ENCODE measurements at places on chromosomes 12 and 14.

GRCh38 chr14:79680087-79680486 lies 531.2 kb downstream of the DIO2 start:
- DNase-seq = no peak

GRCh38 chr14:93044556-93044955 lies 71.2 kb downstream of the ITPK1 start:
- no peak for DNase-seq

GRCh38 chr12:51000245-51000644 lies 25.9 kb downstream of the SLC11A2 start:
- no peak for DNase-seq

DNA sequence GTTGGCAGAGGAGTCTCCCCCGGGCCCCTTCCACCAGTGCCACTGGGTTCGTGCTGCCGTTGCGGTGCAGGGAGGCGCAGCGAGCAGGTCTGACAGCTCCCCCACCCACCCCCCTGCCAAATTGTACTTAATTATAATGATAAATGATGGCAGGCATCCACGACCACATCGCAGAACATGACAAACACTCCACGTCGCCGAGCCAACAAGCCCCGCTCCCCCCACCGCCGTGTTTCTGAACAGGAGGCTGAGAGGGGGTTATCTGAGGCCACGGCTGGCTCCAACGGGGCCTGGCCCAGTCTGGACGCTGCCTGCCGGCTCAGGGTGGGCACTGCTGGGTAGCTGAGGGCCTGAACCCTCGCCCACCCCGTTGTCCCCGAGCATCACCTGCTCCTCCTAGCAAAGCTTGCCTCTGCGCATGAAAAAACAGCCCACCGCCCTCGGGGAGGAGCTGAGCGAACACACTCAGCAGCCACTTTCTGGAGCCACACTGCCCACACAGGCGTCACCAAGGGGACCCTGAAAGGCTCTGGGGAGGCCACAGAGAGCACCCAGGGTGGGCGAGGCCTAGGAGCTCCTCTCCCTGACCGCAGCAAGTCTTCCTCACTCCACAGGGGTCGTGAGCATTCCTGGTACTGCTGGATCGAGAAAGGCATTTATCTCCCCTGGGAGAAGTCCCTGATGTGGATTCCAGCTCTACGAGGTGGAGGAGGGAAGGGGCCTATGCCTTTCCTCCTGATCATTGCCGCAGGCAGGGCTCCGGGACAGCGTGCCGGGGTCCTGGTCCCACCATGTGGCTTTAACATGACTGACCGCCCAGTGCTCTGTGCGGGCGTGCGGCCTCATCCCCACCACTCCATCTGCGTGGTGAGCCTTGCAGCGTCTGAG lies 35.4 kb upstream of the DIO3 start:
- DNase-seq = no peak

DNA sequence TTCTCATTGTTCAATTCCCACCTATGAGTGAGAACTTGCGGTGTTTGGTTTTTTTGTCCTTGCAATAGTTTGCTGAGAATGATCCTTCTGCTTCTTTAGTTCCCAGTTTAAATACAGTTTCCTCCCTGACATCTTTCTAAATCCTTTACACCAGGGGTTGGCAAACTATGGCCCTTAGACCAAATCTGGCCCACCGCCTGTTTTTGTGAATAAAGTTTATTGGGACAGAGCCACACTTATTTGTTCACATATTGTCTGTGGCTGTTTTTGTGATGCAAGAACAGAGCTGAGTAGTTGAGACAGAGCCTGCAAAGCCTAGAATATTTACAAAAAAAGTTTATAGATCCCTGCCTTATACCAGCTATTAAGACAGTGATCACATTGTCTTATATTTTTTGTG lies 53.7 kb downstream of the SERPINA10 start:
- DNase-seq = no peak

DNA sequence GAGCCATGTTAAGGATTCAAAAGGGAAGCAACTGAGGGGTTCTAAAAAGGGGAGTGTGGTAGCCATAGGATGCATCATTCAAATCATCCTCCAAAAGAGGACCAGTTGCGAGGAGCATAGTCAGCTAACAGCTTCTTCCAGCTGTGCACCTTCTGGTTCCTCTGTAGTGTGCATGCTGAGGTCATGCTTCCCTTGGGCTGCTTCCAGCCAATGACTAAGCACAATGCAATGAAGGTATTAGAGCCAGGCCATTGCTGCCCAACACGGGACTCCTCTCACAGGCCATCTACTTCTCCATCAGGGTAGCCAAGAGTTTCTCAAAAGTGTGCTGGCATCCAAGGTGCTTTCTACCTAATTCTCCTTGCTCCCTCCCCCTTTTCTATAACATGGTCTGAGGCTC lies 69.2 kb upstream of the ARID2 start:
- no peak for DNase-seq

DNA sequence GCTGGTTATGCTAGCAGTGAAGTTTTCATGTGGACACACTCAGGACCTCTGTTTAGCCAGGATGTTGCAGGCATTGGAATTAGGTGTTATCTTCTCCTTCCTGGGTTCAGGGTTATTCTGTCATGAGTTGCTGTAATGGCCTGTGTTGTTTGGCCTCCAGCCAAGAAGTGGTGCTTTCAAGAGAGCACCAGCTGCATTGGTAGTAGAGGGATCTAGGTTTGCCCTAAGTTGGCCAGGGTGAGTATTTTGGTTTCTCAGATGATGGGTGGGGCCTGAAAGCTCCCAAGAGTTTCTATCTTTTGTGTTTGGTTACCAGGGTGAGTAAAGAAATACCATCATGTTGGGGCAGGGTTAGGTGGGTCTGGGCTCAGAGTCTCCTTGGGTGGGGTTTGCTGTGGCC lies 2.7 kb upstream of the GZMH start:
- DNase-seq = no peak

DNA sequence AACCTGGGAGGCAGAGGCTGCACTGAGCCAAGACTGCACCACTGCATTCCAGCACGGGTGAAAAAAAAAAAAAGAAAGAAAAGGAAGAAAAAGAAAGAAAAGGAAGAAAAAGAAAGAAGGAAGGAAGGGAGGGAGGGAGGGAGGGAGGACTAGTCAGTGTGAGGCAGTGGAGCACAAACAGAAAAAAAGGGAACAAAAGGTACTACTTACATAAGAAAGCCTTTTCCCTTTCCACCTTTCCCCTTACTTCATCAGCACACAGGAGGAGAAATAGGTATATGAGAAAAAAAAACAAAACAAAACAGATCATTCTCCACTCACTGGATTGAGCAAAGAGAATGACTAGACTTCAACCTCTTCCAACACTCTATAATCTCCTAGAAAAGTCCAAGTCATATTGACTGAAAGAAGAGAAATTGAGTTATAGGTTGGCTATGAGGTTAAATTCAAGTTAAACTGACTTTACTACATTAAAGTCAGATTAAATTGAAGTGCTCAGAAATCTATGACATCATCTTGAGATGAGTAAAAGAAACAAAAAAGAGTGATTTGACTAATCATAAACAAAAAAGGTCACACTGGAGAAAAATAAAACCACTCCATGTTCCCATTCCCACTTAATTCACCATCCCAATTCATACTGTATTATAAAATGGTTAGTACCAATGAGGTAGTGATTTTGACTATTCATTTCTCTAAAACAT lies 43.6 kb downstream of the NOVA1 start:
- DNase-seq = no peak

DNA sequence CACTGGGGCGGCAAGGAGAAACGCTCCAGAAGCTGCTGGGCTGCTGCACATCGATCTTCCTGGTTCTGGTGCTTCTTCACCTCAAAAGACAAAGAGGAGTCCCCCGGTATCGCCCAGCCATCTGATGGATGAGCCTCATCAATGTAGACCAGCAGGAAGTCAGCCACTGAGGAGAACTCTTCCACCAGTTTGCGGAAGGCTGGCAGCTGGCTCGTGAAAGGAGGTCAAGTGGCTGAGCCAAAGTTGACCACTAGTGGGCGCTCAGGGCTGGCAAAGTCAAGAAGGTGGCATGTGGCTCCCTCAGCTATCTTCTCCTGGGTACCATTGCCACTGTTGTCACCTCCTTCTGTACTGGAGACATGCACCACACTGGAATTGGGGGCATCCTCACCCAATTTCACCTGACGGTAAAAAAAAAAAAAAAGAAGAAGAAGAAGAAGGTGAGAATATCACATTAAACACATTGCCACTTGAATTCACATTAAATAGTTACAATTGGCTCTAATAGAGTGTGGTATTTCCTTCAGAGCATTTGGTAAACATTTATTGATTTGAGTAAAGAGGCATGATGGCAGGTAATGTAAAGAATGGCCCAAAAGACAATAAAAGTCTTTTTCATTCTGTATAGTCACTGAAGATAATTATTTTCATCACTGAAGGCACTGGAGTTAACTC lies 8.3 kb downstream of the DIO2 start:
- no peak for DNase-seq
